Left kidney (tissue), 8 donors: ENCODE measurements at places on chromosomes 6 and 20.

- DNase-seq, result no peak
These were observed 97.4 kb downstream of the YTHDF1 start for GRCh38 chr20:63118303-63119120.

DNA sequence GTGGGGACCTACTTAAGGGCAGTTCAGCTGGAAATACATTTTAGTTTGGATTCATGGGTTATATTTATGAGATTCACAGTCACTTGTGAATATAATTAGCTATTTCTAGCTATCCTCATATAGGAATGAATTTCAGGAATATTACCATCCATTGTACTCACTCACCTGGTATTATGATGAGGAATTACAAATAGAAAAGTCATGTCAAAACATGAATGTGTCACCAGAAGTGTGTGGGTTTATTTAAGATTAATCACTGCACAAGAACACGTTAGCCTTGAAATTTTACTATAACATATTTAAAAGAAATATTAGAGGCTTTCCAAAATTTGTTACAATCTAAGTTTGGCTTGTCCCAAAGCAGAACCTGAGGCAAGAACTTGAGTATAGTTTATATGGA lies 510.5 kb downstream of the PHF3 start:
- DNase-seq, result no peak

- DNase-seq, result peak; percentile 3
These were observed 248.1 kb upstream of the OPRM1 start for GRCh38 chr6:153790876-153791473.

DNA sequence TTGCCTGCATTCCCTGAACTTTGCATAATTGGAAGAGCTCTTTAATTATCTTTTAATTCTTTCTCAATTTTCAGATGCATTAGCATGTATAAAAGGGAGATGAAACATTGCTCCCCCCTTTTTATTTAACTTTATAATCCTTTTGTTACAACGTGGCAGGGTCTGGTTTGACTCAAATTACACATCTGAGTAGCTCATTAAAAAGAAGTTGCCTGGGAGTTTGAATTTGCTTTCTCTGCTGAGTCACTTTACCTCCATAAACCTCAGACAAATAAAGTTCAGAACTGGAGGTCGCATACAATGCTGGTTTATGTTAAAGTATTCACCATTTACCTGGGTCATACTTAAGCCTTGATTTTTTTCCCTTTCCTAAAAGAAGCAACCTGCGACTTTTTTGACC lies 495.2 kb downstream of the PREX1 start:
- no peak for DNase-seq

- DNase-seq, result no peak
These were observed 176.3 kb downstream of the ADGRG6 start for GRCh38 chr6:142478117-142478516.

DNA sequence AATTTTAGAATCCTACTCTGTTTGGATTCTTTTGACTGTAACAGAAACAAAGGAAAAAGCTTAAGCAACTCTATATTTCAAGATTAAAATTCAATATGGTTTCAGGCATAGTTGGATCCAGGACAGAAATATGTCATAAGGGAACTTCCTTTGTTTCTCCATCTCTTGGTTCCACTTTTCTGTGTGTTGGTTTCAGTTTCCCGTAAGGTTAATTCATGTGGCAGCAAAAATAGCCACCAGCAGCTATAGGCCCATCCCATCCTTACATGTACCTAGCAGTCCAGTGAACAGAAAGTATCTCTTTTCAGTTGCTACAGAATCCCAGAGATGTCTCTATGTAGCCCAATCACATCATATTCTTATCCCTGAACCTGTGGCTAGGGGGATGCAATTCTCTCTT lies 8.8 kb upstream of the FAM8A1 start:
- DNase-seq, result no peak

DNA sequence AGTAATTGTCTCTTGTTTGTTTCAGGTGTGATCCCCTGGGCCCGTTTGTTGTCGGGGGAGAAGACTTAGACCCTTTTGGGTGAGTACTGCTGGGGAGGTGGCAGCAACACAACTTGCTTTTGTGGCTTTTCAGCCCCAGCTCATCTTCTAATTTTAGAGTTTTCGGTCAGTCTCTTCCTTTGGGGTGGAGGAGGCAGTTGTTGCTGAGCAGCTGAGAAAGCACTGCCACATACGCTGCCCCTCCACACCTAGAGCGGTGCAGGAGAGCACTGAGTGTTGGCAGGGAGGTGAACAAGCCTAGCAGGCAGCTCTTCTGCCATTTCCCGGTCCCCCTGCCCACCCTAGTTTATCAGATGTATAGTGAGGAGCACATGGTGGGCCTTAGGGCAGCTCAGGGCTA lies 21.7 kb downstream of the TMEM74B start:
- DNase-seq, result no peak

DNA sequence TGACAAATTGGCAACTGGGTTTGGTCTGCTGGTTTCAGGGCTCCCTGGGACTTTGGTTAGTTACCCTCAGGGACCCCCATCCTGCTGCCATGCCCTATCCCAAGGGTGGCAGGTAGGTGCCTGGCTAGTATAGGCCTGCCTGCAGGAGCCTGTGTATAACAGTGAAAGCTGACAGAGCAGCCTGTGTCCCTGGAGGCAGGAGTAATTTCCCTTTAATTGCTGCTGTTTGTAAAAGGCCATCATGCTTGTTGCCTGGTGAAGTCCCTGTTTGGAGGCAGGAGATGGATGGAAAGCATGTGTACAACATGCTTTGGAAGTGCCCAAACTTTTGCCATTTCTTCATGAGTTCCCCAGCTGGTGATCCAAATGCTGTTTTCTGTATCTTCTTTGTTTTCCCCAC lies 30.1 kb downstream of the CMTR1 start:
- DNase-seq, result no peak

- DNase-seq, result peak; percentile 50
These were observed 142.3 kb downstream of the ATXN1 start for GRCh38 chr6:16618962-16619361.

GRCh38 chr20:17731233-17731632 lies 31.5 kb downstream of the BANF2 start:
- no peak for DNase-seq

GRCh38 chr20:63073738-63074065 lies 66.9 kb upstream of the BHLHE23 start:
- DNase-seq, result no peak

GRCh38 chr6:170178561-170179477 lies 112.1 kb downstream of the DLL1 start:
- DNase-seq, result no peak

GRCh38 chr20:61986762-61987321 lies 78.8 kb downstream of the TAF4 start:
- no peak for DNase-seq

GRCh38 chr20:8616792-8617191 lies 452.1 kb upstream of the PLCB4 start:
- no peak for DNase-seq

GRCh38 chr6:36373368-36374019 lies 14.0 kb downstream of the ETV7 start:
- no peak for DNase-seq

- no peak for DNase-seq
These were observed 217.7 kb upstream of the RIN2 start for GRCh38 chr20:19540392-19540791.

DNA sequence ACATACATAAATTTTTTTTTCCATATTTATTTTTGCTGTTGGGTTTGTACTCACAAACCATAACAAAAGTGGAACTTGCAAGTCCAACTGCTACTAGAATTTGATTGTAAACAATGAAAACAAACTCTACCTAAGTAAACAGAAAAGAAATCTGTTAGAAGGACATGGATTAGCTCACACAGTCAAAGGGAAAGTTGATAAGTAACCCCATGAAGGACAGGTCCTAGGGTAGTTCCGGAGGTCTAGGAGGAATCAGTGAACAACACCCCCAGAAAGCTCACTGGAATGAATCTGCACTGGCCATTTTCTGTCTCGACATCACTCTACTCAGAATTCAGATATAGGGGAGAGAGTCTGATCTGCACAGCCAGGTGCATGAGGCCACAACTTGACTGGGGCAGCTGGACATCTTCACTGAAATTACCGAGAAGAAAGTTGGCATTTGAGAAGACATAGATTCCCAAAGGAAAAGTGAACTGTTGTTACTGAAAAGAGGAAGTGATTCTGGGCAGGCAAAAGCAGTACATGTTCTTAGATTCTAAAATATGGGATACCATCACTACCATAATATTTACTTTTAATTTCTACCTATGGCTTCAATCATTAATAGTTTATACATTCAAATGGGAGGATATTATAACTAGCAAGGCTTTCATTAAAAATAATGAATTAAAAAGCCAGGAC lies 76.4 kb downstream of the HMGN3 start:
- no peak for DNase-seq

DNA sequence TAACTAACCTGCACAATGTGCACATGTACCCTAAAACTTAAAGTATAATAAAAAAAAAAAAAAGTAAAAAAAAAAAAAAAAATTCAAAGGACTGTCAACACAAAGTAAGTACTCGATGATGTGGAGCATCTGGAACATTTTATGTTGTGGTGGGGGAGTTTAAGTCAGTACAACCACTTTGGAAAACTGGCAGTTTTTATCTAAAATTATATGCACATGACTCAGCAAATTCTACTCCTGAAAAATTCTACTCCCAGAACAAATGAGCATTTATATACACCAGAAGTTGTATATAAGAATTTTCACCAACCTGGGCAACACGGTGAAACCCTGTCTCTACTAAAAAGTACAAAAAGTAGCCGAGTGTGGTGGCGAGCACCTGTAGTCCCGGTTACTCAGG lies 36.9 kb upstream of the CCDC28A start:
- no peak for DNase-seq

DNA sequence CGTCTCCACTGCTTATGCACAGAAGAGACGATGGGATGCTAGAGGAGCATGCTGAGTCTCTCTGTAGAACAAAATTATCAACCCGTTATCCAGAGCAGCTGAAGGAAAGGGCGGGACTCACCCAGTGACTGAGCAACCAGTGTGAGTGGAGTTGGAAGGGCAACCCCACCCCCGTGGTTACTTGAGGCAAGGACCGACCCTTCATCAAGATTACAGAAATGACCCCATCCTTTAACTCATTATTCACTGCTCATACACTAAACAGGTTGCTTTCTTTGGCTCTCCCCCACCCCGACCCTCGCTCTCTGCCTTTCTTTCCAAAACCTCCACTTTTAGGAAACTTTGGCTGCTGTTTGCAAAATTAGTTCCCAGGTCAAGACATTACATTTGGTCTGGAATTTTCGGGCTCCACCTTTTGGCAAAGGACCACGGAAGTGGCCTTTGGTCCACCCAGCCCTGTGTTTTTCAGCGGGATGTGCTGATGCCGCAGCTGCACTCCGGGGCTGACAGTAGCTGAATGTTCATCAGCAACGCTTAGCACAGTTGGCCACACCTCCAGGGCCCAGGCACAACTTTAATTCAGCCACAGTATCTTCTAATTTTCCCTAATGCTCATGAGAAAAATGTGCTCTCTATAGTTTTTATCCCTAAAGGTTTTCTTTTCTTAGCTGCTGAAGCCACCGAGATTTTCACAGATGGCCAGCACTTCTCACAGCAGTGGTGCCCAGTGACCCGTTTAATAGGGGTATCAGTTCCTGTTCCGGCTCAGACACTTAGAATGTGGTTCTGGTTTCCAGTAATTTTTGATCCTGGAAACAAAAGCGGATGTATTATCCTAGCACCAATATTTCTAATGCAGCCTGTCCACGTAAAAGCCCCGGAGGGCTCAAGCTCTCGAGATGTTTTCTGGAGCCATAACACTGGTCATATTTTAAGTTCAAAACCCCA lies 103.6 kb upstream of the NXT1 start:
- DNase-seq, result no peak

GRCh38 chr6:36840432-36841403 lies 1.5 kb upstream of the CPNE5 start:
- no peak for DNase-seq

- no peak for DNase-seq
These were observed 15.4 kb downstream of the BCL2L1 start for GRCh38 chr20:31707258-31707615.

DNA sequence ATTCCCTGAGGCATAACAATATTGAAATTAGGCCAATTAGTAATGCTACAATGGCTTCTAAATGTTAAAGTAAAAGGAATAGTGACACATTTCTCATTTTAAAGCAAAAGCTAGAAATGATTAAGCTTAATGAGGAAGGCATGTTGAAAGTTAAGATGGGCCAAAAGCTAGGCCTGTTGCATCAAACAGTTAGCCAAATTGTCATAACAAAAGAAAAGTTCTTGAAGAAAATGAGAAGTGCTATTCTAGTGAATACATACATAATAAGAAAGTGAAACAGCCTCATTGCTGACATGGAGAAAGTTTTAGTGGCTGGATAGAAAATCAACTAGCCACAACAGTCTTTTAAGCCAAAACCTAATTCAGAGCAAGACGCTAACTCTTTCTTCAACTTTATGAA lies 12.9 kb downstream of the OR2A4 start:
- no peak for DNase-seq

GRCh38 chr20:53337390-53338101 lies 256.1 kb downstream of the ZNF217 start:
- DNase-seq, result peak; percentile 57

DNA sequence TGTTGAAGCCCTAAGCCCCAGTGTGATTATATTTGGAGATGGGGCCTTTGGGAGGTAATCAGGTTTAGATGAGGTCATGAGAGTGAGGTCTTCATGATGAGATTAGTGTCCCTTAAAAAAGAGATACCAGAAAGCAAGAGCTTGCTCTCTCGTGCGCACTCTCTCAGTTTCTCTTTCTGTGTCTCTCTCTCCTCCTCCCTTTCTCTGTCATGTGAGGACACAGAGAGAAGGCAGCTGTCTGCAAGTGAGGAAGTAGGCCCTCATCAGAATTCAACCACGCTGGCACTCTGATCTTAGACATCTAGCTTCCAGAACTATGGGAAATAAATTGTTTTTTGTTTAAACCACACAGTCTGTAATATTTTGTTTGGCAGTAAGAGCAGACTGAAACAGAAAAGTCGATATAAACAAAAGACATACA lies 180.5 kb downstream of the IBTK start:
- no peak for DNase-seq

- DNase-seq, result no peak
These were observed 1.7 kb upstream of the PDE10A start for GRCh38 chr6:165664559-165665383.

DNA sequence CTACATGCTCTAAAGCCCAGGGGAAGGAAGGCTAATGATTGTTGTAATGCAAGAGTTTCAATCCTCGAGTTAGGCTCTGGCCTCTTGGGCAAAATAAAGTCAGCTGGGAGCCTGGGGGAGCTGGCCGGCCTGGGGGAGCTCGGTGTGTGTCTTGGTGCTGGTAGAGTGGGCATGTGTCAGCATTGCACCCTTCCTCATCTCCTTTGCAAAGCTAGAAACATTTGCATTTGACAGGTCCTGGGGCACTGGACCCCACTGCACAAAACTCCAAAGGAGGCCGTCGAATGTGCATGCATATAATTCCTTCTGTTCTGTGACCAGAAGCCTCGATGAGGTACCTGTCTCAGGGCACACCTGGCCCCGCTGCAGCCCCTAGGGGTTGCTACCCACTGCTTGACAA lies 74.6 kb upstream of the SLC22A23 start:
- no peak for DNase-seq

- DNase-seq, result no peak
These were observed 8.2 kb upstream of the BAG2 start for GRCh38 chr6:57163956-57164355.
